ENCODE measurements at places on chromosomes 4 and X. TPM values are rescaled to one million over a fixed set of nuclear protein-coding genes. Genes with fewer than 3 reads are reported as not detected.

TCEAL7 gene
- total RNA-seq, result not detected

TLR3 gene
- not detected for total RNA-seq

SYTL4 gene
- total RNA-seq, result not detected

SULT1B1 gene
- total RNA-seq, result 0.52 TPM

GAB3 gene
- 13.5 TPM for total RNA-seq

ABCG2 gene
- 0.56 TPM for total RNA-seq
